Lower leg skin (tissue), 4 donors: ENCODE measurements at places on chromosomes 5 and 9.

DNA sequence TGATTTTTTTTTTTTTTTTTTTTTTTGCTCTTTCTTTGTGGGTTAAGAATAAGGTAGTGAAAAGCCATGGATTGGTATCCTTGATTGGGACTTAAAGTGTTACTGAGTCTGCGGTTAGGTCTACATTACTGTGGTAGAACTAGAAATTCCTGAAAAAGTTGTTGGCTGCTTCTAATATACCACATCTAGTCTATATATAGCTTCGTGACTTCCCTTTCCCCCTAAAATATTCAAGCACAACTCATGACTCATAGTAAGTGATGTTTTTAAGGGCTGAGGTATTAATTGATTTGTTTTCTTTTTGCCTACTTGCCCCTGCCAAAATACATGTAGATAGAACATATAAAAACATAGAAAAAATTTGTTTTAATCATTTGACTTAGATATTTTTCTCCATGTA lies 247.6 kb downstream of the TMEM232 start:
- no peak for DNase-seq

- DNase-seq: no peak
These were observed 127.7 kb upstream of the PIK3R1 start for GRCh38 chr5:68087866-68088265.

- DNase-seq: no peak
These were observed 295.6 kb downstream of the IRX2 start for GRCh38 chr5:2455878-2456277.

- no peak for DNase-seq
These were observed 320.1 kb downstream of the AGTPBP1 start for GRCh38 chr9:85421641-85422040.

DNA sequence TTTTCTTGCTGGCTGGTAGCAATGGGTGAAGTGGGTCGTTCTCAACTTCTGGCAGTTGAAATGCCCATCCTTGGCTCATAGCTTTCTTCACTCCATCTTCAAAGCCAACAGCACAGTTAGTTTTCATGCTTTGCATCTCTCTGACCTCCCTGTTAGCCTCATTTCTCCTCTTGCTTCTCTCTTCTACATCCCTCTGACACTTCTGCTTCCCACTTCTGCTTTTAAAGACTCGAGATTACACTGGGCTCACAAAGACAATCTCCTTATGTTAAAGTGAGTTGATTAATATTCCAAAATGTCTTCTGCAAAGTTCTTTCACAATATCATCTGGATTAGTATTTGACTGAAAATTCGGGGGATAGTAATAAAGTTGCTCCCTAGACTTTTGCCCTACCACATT lies 684.8 kb upstream of the CCNG1 start:
- no peak for DNase-seq

- no peak for DNase-seq
These were observed 33.4 kb downstream of the MAP1B start for GRCh38 chr5:72140711-72141110.

DNA sequence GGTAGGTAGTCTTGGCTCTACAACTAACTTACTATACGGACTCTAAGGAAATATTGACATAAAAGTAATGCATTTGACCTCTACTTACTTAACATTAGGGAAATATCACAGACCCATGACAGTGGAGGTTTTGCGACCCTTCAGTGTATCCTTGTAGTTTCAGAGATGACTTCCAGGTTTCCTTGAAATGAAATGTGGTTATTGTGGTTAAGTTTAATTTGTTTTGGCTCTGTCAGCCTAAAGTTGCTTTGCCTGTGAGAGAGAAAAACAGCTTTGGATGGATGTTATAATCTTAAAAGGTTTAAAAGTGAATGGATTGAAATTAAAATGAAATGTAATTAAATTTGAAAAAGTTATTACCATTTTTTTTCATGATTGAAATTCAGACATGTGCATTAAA lies 42.9 kb downstream of the LRRTM2 start:
- DNase-seq: no peak

GRCh38 chr5:74685979-74686631 lies 1.1 kb downstream of the HEXB start:
- DNase-seq: no peak

GRCh38 chr9:12681620-12682019 lies 11.6 kb upstream of the TYRP1 start:
- DNase-seq: no peak

- DNase-seq: no peak
These were observed 161.4 kb downstream of the PIK3R1 start for GRCh38 chr5:68376935-68377334.

DNA sequence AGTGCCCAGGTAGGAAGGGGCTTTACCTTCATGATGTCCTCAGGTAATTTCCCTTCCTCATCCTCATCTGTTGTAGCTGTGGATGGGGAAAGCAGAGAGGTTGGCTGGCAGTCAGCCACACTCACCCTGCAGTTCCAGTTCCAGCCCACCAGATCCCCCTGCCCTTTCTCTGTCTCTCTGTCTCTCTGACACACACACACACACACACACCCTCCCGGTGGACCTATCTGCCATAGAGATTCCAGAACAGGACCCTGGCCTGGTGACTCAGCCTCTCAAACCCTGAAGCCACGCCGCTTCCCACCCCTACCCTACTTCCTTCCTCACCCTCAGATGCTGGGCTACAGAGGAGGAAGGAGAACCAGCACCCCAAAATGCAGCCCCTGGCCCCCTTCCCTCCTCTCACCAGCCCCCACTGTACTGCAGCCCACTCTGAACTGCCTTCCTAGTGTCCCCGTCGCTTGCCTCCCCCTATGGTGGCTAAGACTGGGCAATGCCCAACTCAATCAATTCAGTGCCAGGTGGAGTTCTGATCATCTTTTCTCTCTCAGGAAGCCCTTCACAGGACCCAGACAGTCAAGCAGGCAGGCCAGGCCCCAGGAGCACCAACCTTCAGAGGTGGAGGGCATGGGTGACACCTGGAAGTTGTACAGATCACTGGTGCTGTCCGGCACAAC lies 4.8 kb downstream of the IRF1 start:
- DNase-seq: no peak

DNA sequence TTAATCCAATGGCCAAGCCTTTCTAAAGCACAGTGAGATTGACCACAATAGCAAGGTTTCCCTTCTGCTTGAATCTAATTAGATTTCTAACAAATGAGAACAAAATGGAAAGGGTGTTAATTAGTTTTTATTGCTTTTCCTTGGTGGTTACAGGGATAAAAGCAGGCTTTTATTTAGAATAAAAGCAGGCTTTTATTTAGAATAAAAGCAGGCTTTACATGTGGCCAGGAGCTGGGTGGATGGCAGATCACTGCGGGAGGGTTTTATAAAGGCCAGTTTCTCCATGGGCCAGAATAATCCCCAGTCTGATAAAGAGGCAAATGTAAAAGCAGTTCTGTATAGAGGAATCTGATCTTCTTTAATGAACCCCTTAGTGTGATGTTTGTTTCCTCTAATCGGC lies 470.2 kb downstream of the TMEM232 start:
- DNase-seq: no peak

DNA sequence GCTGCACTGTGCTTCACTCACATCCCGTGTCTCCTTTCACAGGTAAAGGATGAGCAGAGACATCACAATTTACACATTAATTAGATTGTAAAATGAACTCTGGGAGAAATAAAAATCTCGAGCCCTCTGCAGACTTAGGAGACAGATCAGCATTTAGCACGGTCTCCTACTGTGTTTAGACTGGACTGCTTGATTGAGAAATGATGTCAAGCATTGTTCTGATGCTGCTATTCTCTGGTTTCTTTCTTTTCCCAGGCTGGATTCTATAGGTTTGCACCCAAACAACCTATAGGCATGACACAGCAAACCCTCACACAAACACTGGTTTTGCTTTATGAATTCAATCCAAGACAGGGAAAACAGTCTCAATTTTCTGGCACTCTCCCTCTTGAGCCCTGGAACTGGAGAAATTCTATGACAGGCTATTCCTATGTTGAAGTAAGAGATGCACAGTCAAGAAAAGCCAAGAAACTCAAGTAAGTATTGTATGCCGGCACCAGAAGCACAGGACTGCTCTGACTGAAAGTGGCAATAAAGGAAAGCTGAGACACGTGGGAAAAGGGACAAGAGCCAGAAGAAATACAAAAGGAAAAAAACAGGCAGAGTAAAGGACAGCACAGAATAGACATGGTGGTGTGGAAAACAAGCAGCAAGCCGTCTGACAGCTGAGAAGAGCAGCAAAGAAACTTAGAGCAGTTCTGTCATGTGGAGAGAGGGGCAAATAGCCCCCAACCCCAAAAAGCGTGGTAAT lies 24.8 kb upstream of the ERAP2 start:
- DNase-seq: no peak

- no peak for DNase-seq
These were observed 52.7 kb upstream of the CCNG1 start for GRCh38 chr5:163384669-163385068.

GRCh38 chr5:168587987-168588386 lies 8.8 kb upstream of the PANK3 start:
- no peak for DNase-seq

- DNase-seq: no peak
These were observed 1307.2 kb downstream of the EFNA5 start for GRCh38 chr5:106363578-106363977.

GRCh38 chr9:97349400-97349799 lies 41.9 kb downstream of the CCDC180 start:
- no peak for DNase-seq

- DNase-seq: no peak
These were observed 93.9 kb upstream of the MEF2C start for GRCh38 chr5:88976914-88977313.

GRCh38 chr9:71608021-71608420 lies 160.3 kb downstream of the CEMIP2 start:
- no peak for DNase-seq

GRCh38 chr9:99026271-99026955 lies 78.5 kb upstream of the TGFBR1 start:
- DNase-seq: no peak

DNA sequence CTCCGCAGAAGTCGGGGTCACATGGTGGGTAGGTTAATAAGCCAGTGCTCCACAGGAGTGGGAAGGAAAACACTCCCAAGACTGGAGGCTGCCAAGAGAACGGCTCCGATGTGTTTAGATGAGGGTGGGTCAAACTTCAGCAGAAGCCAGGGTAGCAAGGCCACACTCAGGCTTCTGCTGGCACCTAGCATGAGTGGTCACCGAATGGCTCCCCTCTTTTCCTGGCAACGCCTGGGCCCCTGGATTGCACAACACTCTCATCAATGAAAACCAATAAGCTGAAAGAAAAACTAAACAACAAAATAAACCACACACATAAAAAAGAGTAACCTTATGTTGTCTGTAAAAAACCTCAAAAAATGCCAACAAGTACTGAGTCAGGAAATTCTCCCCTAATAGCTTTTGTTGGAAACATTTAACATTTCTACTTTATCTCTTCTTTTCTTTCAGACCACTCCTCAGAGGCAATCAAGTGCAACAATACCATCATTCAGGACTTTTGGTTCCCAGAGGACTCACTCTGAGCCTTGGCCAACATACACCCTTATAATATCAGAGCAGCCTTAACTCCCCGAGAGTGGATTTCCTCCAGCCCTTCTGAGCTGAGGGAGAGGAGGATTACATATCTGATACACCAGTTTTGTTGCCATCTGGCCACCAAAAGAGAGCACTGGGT lies 279.9 kb downstream of the ENC1 start:
- no peak for DNase-seq

DNA sequence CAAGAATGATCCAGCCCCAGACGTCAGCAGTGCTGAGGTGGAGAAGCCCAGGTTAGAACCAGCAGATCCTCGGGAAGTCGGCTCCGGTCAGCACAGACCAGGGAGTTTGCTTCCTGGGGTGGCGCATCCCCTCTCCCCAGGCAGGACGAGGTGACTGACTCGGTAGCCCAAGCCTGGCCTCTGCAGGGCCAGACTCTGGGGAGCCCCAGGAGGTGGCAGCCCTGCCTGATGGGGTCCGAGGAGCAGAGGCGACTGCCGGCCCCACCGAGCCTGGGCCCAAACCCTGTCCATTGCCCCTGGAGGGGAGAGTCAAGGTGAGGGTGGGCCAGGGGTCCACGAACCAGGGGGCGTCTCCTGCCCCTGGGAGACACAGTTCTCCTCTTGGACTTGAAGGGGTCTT lies 52.9 kb upstream of the SARDH start:
- no peak for DNase-seq
